ENCODE measurements at places on chromosomes 6 and 20. TPM values are rescaled to one million over a fixed set of nuclear protein-coding genes. Genes with fewer than 3 reads are reported as not detected.

- no peaks in the 10 kb centered on the region for H3K27me3 ChIP-seq
- DNase-seq: no peak
- H3K27ac ChIP-seq: peak overlapping the region; percentile 3
- peaks cover 13% of the 10 kb centered on the region for H3K4me1 ChIP-seq
- no peaks in the 10 kb centered on the region for H3K36me3 ChIP-seq
- H3K4me3 ChIP-seq: no peak overlapping the region
Observed at GRCh38 chr6:139277587-139277986, 14.2 kb downstream of the TXLNB start.

The RSPH9 gene
- total RNA-seq: not detected

- no peak overlapping the region for H3K27ac ChIP-seq
- no peaks in the 10 kb centered on the region for H3K36me3 ChIP-seq
- H3K27me3 ChIP-seq: peaks cover 31% of the 10 kb centered on the region
- no peak overlapping the region for H3K4me3 ChIP-seq
Observed at GRCh38 chr20:58147628-58148370, 80.7 kb downstream of the ANKRD60 start.

The COL19A1 gene
- 0.42 TPM for total RNA-seq

The PRPH2 gene
- not detected for total RNA-seq

The ZC2HC1B gene
- not detected for total RNA-seq

The TMEM200A gene
- total RNA-seq: 1.2 TPM

DNA sequence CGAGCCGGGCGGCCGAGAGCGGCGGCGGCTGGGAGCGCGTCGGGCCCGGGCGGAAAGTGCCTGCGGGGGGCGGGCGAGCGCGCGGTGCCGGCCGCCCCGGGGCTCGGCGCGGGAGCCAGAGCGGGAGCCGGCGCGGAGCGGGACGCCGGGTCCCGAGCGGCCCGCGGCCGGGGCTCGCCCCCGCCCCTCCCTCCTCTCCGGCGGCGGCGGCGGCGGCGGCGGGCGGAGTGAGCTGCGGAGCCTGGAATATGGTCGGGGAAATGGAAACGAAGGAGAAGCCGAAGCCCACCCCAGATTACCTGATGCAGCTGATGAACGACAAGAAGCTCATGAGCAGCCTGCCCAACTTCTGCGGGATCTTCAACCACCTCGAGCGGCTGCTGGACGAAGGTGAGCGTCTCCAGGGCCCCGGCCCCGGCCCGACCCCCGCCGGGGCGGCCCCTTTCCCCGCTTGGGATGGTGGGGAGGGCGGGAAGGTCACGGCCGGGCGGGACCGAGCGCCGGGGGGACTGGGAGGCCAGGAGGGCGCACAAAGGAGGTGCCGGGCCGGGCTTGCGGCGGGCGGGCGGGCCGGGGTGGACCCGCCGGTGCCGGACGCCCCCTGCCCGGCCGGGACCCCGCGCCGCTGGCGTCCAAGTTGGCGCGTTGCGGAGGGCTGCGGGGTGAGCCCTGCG lies 565 bp downstream of the QKI start:
- no peak for DNase-seq
- peaks cover 6% of the 10 kb centered on the region for H3K27me3 ChIP-seq
- peaks cover 47% of the 10 kb centered on the region for H3K4me1 ChIP-seq
- no peak overlapping the region for H3K27ac ChIP-seq

The BMP6 gene
- total RNA-seq: not detected

- H3K27ac ChIP-seq: peak overlapping the region; percentile 4
- H3K27me3 ChIP-seq: no peaks in the 10 kb centered on the region
- peaks cover 26% of the 10 kb centered on the region for H3K4me1 ChIP-seq
- peak overlapping the region; percentile 20 for H3K4me3 ChIP-seq
- H3K36me3 ChIP-seq: no peaks in the 10 kb centered on the region
Observed at GRCh38 chr6:144317736-144318135, 32.6 kb downstream of the UTRN start.

Measured in natural killer cell treated with Interleukin-12 subunit alpha and Interleukin-12 subunit beta and Interleukin-15 and Interleukin-18, amount 100 ng/mL, for 72 hours (primary cell).